GM19239 (cell line): ENCODE measurements at places on chromosomes 13 and 19.

GRCh38 chr13:90233933-90234672 lies 1113.4 kb upstream of the MIR17HG start:
- no peak for DNase-seq

DNA sequence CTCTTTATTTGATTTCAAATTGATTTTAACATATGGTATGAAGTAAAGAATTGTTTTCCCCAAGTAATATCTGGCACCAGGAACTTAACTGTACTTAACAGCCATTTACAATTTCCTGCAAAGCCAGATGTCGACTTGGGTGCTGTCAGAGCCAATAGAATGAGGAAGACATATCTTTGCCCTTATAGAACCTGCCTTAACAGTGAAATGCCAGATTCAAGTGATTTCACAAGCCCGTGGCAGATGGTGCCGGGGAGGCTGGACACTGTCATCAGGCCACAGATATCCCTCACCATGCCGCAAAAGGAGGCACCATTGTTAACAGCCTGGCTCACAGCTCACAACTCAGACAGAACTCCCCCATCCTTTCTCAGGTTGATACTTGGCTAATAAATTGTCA lies 48.7 kb downstream of the ESD start:
- DNase-seq = no peak

DNA sequence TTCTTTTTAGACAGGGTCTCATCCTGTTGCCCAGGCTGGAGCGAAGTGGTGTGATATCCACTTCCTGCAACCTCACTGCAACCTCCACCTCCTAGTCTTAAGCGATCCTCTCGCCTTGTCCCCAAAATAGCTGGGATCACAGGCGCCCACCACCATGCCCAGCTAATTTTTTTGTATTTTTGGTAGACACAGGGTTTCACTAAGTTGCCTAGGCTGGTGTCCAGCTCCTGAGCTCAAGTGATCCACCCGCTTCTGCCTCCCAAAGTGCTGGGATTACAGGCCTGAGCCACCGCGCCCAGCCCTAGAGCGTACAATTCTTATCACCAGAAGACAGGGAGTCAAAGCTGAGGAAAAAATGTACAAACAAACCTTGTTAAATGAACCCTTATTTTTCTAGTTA lies 4.5 kb upstream of the ELOF1 start:
- no peak for DNase-seq

DNA sequence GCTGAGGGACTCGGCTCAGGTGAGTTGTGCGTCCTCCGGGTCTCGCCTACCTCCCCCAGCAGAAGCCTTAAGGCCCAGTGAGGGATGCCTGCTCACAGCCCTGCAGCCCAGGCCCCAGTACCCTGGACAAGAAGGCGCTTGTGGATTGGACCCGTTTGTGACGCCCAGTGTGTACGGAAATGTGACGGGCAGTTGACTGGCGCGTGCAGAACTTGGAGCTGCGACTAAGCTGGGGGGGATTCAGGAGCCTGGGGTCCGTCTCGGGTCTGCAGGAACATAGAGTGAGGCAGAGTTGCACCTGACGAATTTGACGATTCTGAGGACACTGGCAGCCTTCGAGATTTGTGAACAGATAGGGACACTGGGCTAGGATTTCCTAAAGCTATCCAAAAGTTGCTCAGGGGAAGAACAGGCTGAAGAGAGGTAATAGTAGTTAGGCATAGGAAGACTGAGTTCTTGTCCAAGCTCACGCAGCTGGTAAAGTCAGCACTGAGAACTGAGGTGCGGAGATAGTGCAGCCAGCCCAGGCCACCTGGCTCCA lies 519 bp downstream of the ZNF551 start:
- no peak for DNase-seq

DNA sequence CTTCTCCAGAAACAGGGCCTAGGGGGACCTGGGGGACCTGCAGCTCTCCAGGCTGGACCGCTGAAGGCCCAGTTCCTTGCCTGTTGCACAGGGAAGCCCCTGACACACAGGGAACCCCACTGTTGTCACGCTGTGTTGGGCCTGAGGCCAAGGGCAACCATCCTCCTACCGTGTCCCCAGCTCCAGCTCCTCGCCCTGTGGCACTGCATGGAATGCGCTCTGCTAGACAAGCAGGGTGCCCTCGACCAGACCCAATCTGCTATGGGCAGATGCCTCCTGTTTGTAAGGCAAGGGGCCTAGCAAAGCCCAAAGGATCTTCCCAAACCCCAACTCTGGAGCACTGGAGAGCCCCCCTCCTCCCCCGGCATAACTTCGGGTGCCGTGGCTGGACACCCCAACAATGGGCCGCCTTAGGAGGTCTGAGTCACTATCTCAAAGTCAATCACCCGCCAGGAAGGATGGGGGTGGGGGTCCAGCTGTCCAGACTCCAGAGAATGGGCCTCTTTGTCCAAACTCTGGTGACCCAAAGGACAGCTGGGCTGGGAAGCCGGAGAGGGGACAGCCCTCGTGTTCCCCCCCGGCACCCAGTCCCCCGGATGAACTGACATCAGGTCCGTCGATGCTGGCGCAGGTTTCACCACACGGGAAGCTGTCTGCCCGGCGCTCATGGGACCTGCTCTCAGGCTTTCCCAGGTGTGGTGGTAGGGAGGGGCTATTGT lies 3.7 kb downstream of the BRSK1 start:
- no peak for DNase-seq

GRCh38 chr13:30314562-30314961 lies 7.2 kb upstream of the KATNAL1 start:
- DNase-seq = no peak

- no peak for DNase-seq
Observed at GRCh38 chr19:41436674-41436951, 3.1 kb downstream of the DMAC2 start.

GRCh38 chr13:20145521-20145920 lies 15.3 kb downstream of the GJA3 start:
- DNase-seq = no peak

- DNase-seq = no peak
Observed at GRCh38 chr19:49730166-49730565, 32.9 kb downstream of the TSKS start.

- DNase-seq = no peak
Observed at GRCh38 chr13:26412936-26413716, 144.4 kb upstream of the WASF3 start.

DNA sequence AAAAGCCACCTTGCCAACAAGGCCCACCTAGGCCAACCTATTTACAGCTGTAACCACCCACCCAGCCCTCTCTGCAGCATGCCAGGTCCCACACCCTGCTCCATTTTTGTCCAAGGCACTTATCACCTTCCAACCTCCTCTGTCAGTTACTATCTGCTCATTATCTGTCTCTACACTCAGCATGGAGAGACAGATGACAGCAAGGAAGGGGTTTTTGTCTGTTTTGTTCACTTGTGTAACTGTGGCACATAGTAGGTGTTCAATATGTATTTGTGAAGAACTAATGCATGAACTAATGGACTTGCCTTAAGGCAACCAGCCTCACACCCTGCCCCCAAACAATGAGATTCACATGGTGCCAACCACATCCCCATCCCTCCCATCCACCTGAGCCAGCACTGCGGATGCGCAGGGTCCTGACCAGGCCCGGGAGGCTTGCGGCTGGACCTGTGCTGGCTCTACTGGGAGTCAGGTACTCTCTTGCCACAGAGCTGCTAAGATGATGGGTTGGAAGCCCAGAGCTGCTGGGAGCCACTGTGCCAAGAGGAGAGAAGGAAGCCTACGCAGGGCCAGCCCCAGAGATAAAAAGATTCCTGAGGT lies 17.3 kb downstream of the DEDD2 start:
- DNase-seq = no peak

DNA sequence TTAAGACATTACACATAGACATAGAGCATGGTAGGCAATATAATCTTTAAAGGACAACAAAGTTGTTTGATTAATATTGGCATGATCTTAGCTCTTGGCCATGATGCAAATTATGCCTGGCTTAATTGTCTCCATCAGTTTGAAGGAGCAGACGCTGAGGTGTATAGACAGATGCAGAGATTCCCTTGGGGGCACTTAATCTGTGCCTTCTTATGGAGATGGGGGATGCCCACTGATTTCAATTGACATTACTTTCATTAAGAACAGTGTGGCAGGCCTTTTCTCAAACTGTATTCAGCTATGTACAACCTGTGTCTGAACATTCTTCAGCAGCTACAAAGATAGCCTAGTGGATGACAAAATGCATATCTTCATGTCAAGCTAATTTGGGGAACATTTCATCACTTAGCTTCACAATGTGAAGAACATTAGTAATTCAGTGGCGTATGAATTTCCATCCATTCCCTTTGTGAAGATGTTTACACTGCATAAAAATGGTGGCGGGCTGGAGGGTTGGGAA lies 85.3 kb upstream of the MYCBP2 start:
- DNase-seq = no peak

DNA sequence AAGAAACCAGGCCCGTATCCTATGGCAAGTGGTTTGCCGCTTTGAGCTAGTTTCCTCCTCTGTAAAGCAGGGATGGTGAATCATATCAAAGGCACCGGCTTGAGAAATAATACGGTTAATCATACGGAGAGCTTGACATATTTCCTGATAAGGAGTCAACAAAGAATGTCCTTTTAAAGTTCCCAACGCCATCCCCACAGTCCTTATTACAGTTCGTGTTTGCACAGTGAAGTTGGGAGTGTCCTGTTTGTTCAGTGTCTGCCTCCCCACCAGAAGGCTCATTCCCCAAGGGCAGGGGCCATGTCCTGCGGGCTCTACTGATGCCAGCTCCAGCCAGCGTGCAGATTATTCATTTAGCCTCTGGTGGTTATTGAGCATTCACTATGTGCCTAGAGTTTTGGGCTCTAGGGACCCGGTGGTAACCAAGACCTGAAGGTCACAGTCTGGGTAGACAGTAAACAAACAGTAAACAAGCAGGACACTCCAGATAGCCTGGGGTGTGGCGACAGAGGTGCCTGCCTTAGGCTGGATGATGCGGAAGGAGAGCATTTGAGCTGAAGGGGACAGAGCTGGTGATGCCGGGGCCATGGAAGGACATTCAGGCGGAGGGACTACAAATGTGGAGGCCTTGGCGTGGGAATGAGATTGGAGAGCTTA lies 6.3 kb downstream of the GRAMD1A start:
- no peak for DNase-seq

DNA sequence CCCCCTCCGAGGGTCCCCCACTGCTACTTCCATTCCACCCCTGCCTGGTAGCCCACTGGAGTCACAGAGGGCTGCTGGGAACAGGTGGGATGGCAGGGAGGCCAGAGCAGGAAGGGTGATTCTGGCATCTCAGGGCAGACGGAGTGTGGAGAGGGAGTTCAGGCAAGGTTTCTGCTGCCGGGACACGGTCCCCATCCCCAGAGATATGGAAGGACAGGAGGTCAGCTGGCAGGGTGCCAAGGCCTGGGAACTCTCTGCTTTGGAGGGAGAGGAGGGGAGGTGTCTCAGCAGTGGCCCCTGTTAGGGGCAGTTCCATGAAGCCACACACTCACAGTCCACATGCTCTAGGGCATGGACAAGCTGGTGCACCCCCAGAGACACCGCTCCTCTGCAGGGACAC lies 68.1 kb downstream of the CHST8 start:
- DNase-seq = no peak

DNA sequence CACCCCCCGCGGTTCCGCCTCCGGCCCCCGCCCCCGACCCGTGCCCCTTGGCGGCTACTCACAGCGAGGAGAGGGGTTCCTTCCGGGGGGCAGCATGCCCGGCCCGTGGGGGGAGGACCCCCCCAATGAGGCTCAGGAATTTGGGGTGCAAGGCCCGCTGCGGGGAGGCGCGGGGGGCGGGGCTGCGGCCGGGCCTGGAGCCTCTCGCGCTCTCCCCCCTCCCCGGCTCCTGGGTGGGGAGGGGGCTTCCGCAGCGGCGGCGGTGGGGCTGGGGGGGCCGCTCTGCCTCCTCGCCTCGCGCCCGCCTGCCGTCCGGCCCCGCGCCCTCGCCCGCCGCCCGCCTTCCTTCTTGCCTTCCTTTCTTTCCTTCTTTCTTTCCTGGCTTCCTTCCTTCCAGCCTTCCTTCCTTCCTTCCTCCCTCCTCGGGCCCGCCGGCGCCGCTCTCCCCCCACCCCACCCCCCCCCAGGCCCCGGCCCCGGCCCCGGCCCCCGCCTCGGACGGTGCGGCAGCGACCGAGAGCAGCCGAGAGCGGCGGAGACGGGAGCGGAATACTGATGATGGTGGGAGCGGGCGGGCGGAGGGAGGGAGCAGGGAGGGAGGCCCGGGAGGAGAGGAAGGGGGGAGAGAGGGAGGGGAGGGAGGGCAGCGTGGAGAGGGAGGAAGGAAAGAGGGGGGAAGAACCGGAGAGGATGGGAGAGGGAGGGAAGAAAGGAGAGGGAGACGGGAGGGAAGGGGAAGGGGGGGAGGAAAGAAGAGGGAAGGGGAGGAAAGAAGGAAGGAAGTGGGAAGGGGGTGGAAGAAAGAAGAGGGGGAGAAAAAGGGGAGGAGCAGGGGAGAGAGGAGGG lies at the start of gene LRRC4B:
Gene LRRC4B (minus strand): TSS at position 554 of the 846 bp plus-strand sequence. CDS start 19,597 bp downstream, outside the sequence.
- DNase-seq = no peak

- DNase-seq = no peak
Observed at GRCh38 chr19:33100894-33101644, 20.1 kb downstream of the GPATCH1 start.

DNA sequence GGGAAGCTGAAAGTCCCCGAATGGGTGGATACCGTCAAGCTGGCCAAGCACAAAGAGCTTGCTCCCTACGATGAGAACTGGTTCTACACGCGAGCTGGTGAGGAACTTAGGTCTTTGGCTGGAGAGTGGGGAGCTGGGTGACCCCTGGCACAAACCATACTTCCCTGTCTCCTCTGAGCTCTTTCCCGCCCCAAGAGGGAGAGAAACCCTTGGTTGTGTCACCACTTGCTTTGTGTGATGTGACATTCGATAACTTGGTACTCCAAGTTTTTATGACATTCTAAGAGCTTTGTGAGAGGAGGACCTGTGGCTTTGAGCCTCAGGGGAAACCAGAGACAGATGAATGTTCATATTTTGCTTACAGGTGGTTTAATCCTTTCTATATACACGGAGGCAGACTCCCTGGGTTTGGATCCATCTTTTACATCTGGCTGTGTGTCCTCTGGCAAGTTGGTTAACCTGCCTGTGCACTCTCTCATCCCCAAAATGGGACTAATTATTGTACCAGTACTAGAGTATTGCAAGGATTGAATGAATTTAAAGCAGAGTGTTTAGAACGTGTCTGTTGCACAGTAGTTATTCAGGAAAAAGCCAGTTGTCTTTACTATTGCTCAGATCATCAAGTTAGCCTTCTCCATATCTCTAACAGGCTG lies 1.2 kb downstream of the RPS19 start:
- no peak for DNase-seq

DNA sequence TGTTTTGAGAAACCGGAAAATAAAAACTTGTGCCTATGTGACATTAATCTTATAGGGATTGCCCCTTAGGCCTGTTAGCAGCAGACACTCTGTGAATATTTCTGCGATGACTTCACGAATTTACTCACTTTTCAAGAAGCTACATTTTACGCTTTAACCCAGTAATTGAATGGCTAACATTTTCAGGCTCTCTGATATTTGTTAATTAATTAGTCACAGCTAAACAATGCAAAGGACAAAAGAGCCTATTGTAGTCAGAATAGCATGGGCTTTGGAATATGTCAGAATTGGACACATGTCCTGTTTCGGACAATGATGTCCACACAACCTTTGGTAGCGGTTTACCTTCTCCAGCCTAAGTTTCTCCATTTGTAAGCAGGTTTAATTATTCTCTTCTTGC lies 506.6 kb downstream of the EFNB2 start:
- DNase-seq = no peak
